ENCODE measurements at places on chromosomes 7 and 10. TPM values are rescaled to one million over a fixed set of nuclear protein-coding genes. Genes with fewer than 3 reads are reported as not detected.

Gene CFAP43
- under 0.01 TPM for total RNA-seq

Gene PTPN20
- total RNA-seq, result 0.44 TPM

Gene CC2D2B
- total RNA-seq, result not detected

Gene PON1
- under 0.01 TPM for total RNA-seq

Gene OR2A42
- total RNA-seq, result not detected

Gene KIF11
- 14.5 TPM for total RNA-seq

Gene AQP1
- 2.1 TPM for total RNA-seq

Gene COL1A2
- 19.6 TPM for total RNA-seq

Gene MYL10
- total RNA-seq, result not detected

Gene TBC1D12
- total RNA-seq, result 10.5 TPM

Gene TAC1
- total RNA-seq, result not detected

Gene CPA5
- not detected for total RNA-seq

Gene NRP1
- total RNA-seq, result 165 TPM

Gene ZNF33A
- total RNA-seq, result 24.0 TPM

Gene C10orf95
- total RNA-seq, result not detected

Gene GLRX3
- total RNA-seq, result 65.9 TPM

Gene FAM170B
- total RNA-seq, result not detected

Gene DENND2A
- total RNA-seq, result under 0.01 TPM

Gene CARD11
- total RNA-seq, result 0.32 TPM

Gene CCDC146
- total RNA-seq, result 1.5 TPM

Gene HECW1
- total RNA-seq, result not detected

Gene EBLN1
- not detected for total RNA-seq

Gene CTNNA3
- total RNA-seq, result not detected

Gene RHOBTB1
- total RNA-seq, result 62.1 TPM

Gene GFRA1
- 1.6 TPM for total RNA-seq

Gene PRRT4
- total RNA-seq, result not detected

Gene TDRD1
- total RNA-seq, result not detected

Gene MRC1
- 2.1 TPM for total RNA-seq

Gene CACNB2
- total RNA-seq, result not detected

Gene GAD2
- total RNA-seq, result not detected

Gene TMEM140
- total RNA-seq, result 36.8 TPM

Gene ASB15
- total RNA-seq, result not detected

Gene BHLHA15
- total RNA-seq, result 0.13 TPM

Gene GDF2
- not detected for total RNA-seq

Gene PRLHR
- total RNA-seq, result not detected

Gene GPER1
- total RNA-seq, result 1.1 TPM

Gene PPP2R2D
- total RNA-seq, result 19.6 TPM

Gene SFRP5
- not detected for total RNA-seq

Gene RELN
- 899 TPM for total RNA-seq

Gene MMS19
- total RNA-seq, result 78.1 TPM

Gene CALHM2
- total RNA-seq, result 15.5 TPM

Gene HECTD2
- total RNA-seq, result 10.4 TPM

Gene SPACDR
- total RNA-seq, result 0.32 TPM

Gene DNAJB6
- 150 TPM for total RNA-seq

Gene PPP1R3C
- 0.57 TPM for total RNA-seq

Gene CPA2
- not detected for total RNA-seq

Gene ADAM8
- 1.6 TPM for total RNA-seq

Gene PON3
- 0.31 TPM for total RNA-seq

Gene GCK
- 0.25 TPM for total RNA-seq

Gene KCNH2
- 0.06 TPM for total RNA-seq

Gene AASS
- 37.9 TPM for total RNA-seq

Gene OR6V1
- total RNA-seq, result not detected

Gene STAG3
- 0.25 TPM for total RNA-seq

Gene GLUD1
- 181 TPM for total RNA-seq

Gene PAX4
- total RNA-seq, result not detected

Gene PODXL
- total RNA-seq, result 189 TPM
